Fibroblast of lung (primary cell): ENCODE measurements at places on chromosomes 1 and 21. TPM values are rescaled to one million over a fixed set of nuclear protein-coding genes. Genes with fewer than 3 reads are reported as not detected.

KISS1 gene
- total RNA-seq, result 0.17 TPM in 1 of 2 replicates, not detected in the other

SMIM1 gene
- 1.5 and 2.0 TPM in 2 replicates for total RNA-seq

PIGR gene
- not detected in 2 replicates for total RNA-seq

OR2T6 gene
- not detected in 2 replicates for total RNA-seq

RHD gene
- total RNA-seq, result not detected in 2 replicates

ANGPTL3 gene
- not detected in 2 replicates for total RNA-seq

CLSTN1 gene
- 78.6 and 115 TPM in 2 replicates for total RNA-seq

ACBD3 gene
- total RNA-seq, result 60.9 and 67.7 TPM in 2 replicates

CFAP410 gene
- total RNA-seq, result 6.9 and 7.1 TPM in 2 replicates

CELA2B gene
- not detected in 2 replicates for total RNA-seq

CHIA gene
- total RNA-seq, result not detected in 2 replicates

CFAP141 gene
- not detected in 2 replicates for total RNA-seq

CACNA1S gene
- not detected in 2 replicates for total RNA-seq

RGS1 gene
- total RNA-seq, result under 0.01 and 0.50 TPM in 2 replicates

SPRR1A gene
- not detected in 2 replicates for total RNA-seq

OR2L13 gene
- total RNA-seq, result not detected in 2 replicates

PLPPR5 gene
- total RNA-seq, result under 0.01 TPM in 1 of 2 replicates, not detected in the other

GIPC2 gene
- 0.50 and 0.77 TPM in 2 replicates for total RNA-seq

IGSF9 gene
- total RNA-seq, result under 0.01 TPM in 2 replicates

CELA3B gene
- total RNA-seq, result not detected in 2 replicates

CD84 gene
- total RNA-seq, result under 0.01 TPM in 1 of 2 replicates, not detected in the other

FMO4 gene
- 4.6 and 7.3 TPM in 2 replicates for total RNA-seq

PRKCZ gene
- 2.0 and 2.3 TPM in 2 replicates for total RNA-seq

SMCP gene
- 0.17 TPM in 1 of 2 replicates, not detected in the other for total RNA-seq

BRDT gene
- total RNA-seq, result not detected in 2 replicates

TSPEAR gene
- not detected in 2 replicates for total RNA-seq

ATP6V1G3 gene
- not detected in 2 replicates for total RNA-seq

OR6N2 gene
- total RNA-seq, result not detected in 2 replicates

PROK1 gene
- not detected in 2 replicates for total RNA-seq

TMOD4 gene
- not detected in 2 replicates for total RNA-seq

MX2 gene
- total RNA-seq, result 3.6 and 5.4 TPM in 2 replicates

ADGRL4 gene
- 3.1 and 5.0 TPM in 2 replicates for total RNA-seq

GBP3 gene
- total RNA-seq, result 44.9 and 46.0 TPM in 2 replicates

SERPINC1 gene
- total RNA-seq, result under 0.01 TPM in 1 of 2 replicates, not detected in the other

KLHL21 gene
- total RNA-seq, result 39.3 and 44.9 TPM in 2 replicates

ABCA4 gene
- total RNA-seq, result 0.26 and 0.33 TPM in 2 replicates

PEX10 gene
- total RNA-seq, result 31.6 and 33.4 TPM in 2 replicates

CFHR5 gene
- total RNA-seq, result not detected in 2 replicates

SHE gene
- under 0.01 TPM in 1 of 2 replicates, not detected in the other for total RNA-seq

TMPRSS3 gene
- not detected in 2 replicates for total RNA-seq

SPATA17 gene
- total RNA-seq, result 0.50 and 0.77 TPM in 2 replicates

KPRP gene
- not detected in 2 replicates for total RNA-seq

CRYBG2 gene
- total RNA-seq, result not detected in 2 replicates

HHAT gene
- total RNA-seq, result 2.3 and 4.8 TPM in 2 replicates

OR2M3 gene
- total RNA-seq, result under 0.01 TPM in 1 of 2 replicates, not detected in the other

CD244 gene
- not detected in 2 replicates for total RNA-seq

TNFAIP8L2 gene
- not detected in 2 replicates for total RNA-seq

LMOD1 gene
- 20.5 and 36.3 TPM in 2 replicates for total RNA-seq

RAD54L gene
- 0.26 and 0.66 TPM in 2 replicates for total RNA-seq

RSPO1 gene
- 0.26 and 0.50 TPM in 2 replicates for total RNA-seq

SHISAL2A gene
- total RNA-seq, result not detected in 2 replicates

TAS1R1 gene
- total RNA-seq, result under 0.01 and 0.17 TPM in 2 replicates
